Placental epithelial cell (primary cell): ENCODE measurements at places on chromosomes 5 and 9. TPM values are rescaled to one million over a fixed set of nuclear protein-coding genes. Genes with fewer than 3 reads are reported as not detected.

Gene ZNF189
- 18.8 and 20.0 TPM in 2 replicates for total RNA-seq

Gene PRDM9
- total RNA-seq: not detected in 2 replicates

Gene ARID3C
- total RNA-seq: not detected in 2 replicates

Gene CBY3
- 0.39 TPM in 1 of 2 replicates, not detected in the other for total RNA-seq

Gene KIF12
- total RNA-seq: not detected in 2 replicates

Gene BSPRY
- total RNA-seq: not detected in 2 replicates

Gene ZNF462
- 17.0 and 28.3 TPM in 2 replicates for total RNA-seq

Gene HEMGN
- total RNA-seq: not detected in 2 replicates

Gene FOXD4L3
- 0.39 and 0.43 TPM in 2 replicates for total RNA-seq

Gene CATSPER3
- 0.54 TPM in 1 of 2 replicates, not detected in the other for total RNA-seq

Gene SCGB3A2
- total RNA-seq: 1.2 TPM in 1 of 2 replicates, not detected in the other

Gene PALM2AKAP2
- 0.39 and 0.76 TPM in 2 replicates for total RNA-seq

Gene SPAG8
- total RNA-seq: 0.65 and 1.2 TPM in 2 replicates

Gene P4HA2
- total RNA-seq: 406 and 419 TPM in 2 replicates

Gene HTR4
- total RNA-seq: not detected in 2 replicates

Gene GRM6
- total RNA-seq: not detected in 2 replicates

Gene ALG2
- 39.7 and 42.1 TPM in 2 replicates for total RNA-seq
